GM23248 (cell line): ENCODE measurements at places on chromosomes 7 and 10. TPM values are rescaled to one million over a fixed set of nuclear protein-coding genes. Genes with fewer than 3 reads are reported as not detected.

PSMC2 gene
- polyA plus RNA-seq = 173 and 187 TPM in 2 replicates

PHYHIPL gene
- not detected in 2 replicates for polyA plus RNA-seq

CDC14C gene
- not detected in 2 replicates for polyA plus RNA-seq

ANKRD7 gene
- polyA plus RNA-seq = 1.3 and 1.6 TPM in 2 replicates

TMEM26 gene
- polyA plus RNA-seq = 0.04 TPM in 2 replicates

POT1 gene
- polyA plus RNA-seq = 12.5 and 14.7 TPM in 2 replicates

WEE2 gene
- polyA plus RNA-seq = not detected in 2 replicates

SLC25A28 gene
- 12.6 and 13.1 TPM in 2 replicates for polyA plus RNA-seq

MEOX2 gene
- not detected in 2 replicates for polyA plus RNA-seq

OR2A1 gene
- 0.10 and 0.15 TPM in 2 replicates for polyA plus RNA-seq

CALCR gene
- not detected in 2 replicates for polyA plus RNA-seq

RADIL gene
- 0.55 and 0.77 TPM in 2 replicates for polyA plus RNA-seq

SPDYE2B gene
- polyA plus RNA-seq = 0.20 TPM in 1 of 2 replicates, not detected in the other

XRCC2 gene
- polyA plus RNA-seq = 1.4 and 1.5 TPM in 2 replicates

TRIM24 gene
- polyA plus RNA-seq = 3.4 and 3.8 TPM in 2 replicates

SPDYE18 gene
- not detected in 2 replicates for polyA plus RNA-seq

TFPI2 gene
- 706 and 730 TPM in 2 replicates for polyA plus RNA-seq

SLC29A4 gene
- polyA plus RNA-seq = 0.35 and 0.37 TPM in 2 replicates

IGF2BP3 gene
- 7.0 and 7.6 TPM in 2 replicates for polyA plus RNA-seq

PRLHR gene
- not detected in 2 replicates for polyA plus RNA-seq

ADIRF gene
- 175 and 184 TPM in 2 replicates for polyA plus RNA-seq

FAM107B gene
- polyA plus RNA-seq = 3.4 and 5.2 TPM in 2 replicates

TFR2 gene
- polyA plus RNA-seq = 0.28 and 0.79 TPM in 2 replicates

ZKSCAN5 gene
- 6.3 and 6.4 TPM in 2 replicates for polyA plus RNA-seq

FOXK1 gene
- 7.4 and 8.5 TPM in 2 replicates for polyA plus RNA-seq

FAM200A gene
- polyA plus RNA-seq = 6.2 and 8.2 TPM in 2 replicates

OR2A5 gene
- not detected in 2 replicates for polyA plus RNA-seq

FAM221A gene
- polyA plus RNA-seq = 0.60 and 0.63 TPM in 2 replicates

TEX47 gene
- polyA plus RNA-seq = not detected in 2 replicates

NUTM2D gene
- 0.06 and 0.18 TPM in 2 replicates for polyA plus RNA-seq

CYP2C19 gene
- not detected in 2 replicates for polyA plus RNA-seq

ANKRD1 gene
- polyA plus RNA-seq = 3.6 and 3.7 TPM in 2 replicates

OR6B1 gene
- not detected in 2 replicates for polyA plus RNA-seq

EPDR1 gene
- 2.0 and 2.5 TPM in 2 replicates for polyA plus RNA-seq

TACR2 gene
- polyA plus RNA-seq = 0.24 and 0.25 TPM in 2 replicates

CYTH3 gene
- 33.3 and 34.2 TPM in 2 replicates for polyA plus RNA-seq

NEURL1 gene
- 1.5 TPM in 2 replicates for polyA plus RNA-seq

LGI1 gene
- polyA plus RNA-seq = not detected in 2 replicates

CHCHD3 gene
- polyA plus RNA-seq = 65.8 and 66.1 TPM in 2 replicates

SEMA3C gene
- polyA plus RNA-seq = 308 and 316 TPM in 2 replicates

GRK5 gene
- polyA plus RNA-seq = 4.3 and 5.2 TPM in 2 replicates

SFRP4 gene
- 0.21 and 0.72 TPM in 2 replicates for polyA plus RNA-seq

PNLIPRP1 gene
- not detected in 2 replicates for polyA plus RNA-seq

PDE6C gene
- polyA plus RNA-seq = 0.08 TPM in 1 of 2 replicates, not detected in the other

WDR86 gene
- not detected in 2 replicates for polyA plus RNA-seq

ELFN1 gene
- 0.13 and 0.19 TPM in 2 replicates for polyA plus RNA-seq

NODAL gene
- not detected in 2 replicates for polyA plus RNA-seq

CCM2 gene
- 69.3 and 78.7 TPM in 2 replicates for polyA plus RNA-seq

FAM25G gene
- polyA plus RNA-seq = 1.1 and 1.4 TPM in 2 replicates

ECHDC3 gene
- polyA plus RNA-seq = 1.8 and 2.3 TPM in 2 replicates

PWWP2B gene
- 0.66 TPM in 2 replicates for polyA plus RNA-seq

SFTPA2 gene
- polyA plus RNA-seq = not detected in 2 replicates

TAS2R16 gene
- polyA plus RNA-seq = not detected in 2 replicates

HOXA4 gene
- 3.1 and 3.3 TPM in 2 replicates for polyA plus RNA-seq

MLXIPL gene
- polyA plus RNA-seq = not detected in 2 replicates

OR13A1 gene
- polyA plus RNA-seq = not detected in 2 replicates

SYT15 gene
- polyA plus RNA-seq = 2.3 and 3.0 TPM in 2 replicates

WDFY4 gene
- 0.05 TPM in 1 of 2 replicates, not detected in the other for polyA plus RNA-seq
